ENCODE measurements at places on chromosomes 3 and 15. TPM values are rescaled to one million over a fixed set of nuclear protein-coding genes. Genes with fewer than 3 reads are reported as not detected.

BTLA gene
- total RNA-seq: not detected

ADAMTS9 gene
- 0.54 TPM for total RNA-seq

ADAMTS7 gene
- 4.2 TPM for total RNA-seq

ZNF860 gene
- total RNA-seq: 1.4 TPM

ALDH1A3 gene
- total RNA-seq: 31.2 TPM

FOXB1 gene
- not detected for total RNA-seq

CAND2 gene
- total RNA-seq: 0.31 TPM

PLA2G4E gene
- total RNA-seq: not detected

CPNE9 gene
- total RNA-seq: not detected

SKOR1 gene
- 0.03 TPM for total RNA-seq

POLQ gene
- total RNA-seq: 6.6 TPM

GRM2 gene
- total RNA-seq: not detected

TRIM42 gene
- not detected for total RNA-seq

VWA5B2 gene
- total RNA-seq: 0.35 TPM

PYGO1 gene
- total RNA-seq: 6.9 TPM

IL16 gene
- total RNA-seq: not detected

PRKAR2A gene
- 18.3 TPM for total RNA-seq

MUSTN1 gene
- 0.52 TPM for total RNA-seq

STARD5 gene
- total RNA-seq: 2.2 TPM

SPINK8 gene
- not detected for total RNA-seq

TM4SF1 gene
- 2,525 TPM for total RNA-seq

ECE2 gene
- total RNA-seq: not detected

RAB6B gene
- 2.4 TPM for total RNA-seq

SPG21 gene
- 123 TPM for total RNA-seq

Data from A549 treated with CpdA at 1 μM for 4 hours (cell line).